ENCODE measurements at places on chromosomes 3 and 15.

GRCh38 chr3:135076341-135076740, 281.3 kb downstream of the EPHB1 start:
- no peak for DNase-seq

DNA sequence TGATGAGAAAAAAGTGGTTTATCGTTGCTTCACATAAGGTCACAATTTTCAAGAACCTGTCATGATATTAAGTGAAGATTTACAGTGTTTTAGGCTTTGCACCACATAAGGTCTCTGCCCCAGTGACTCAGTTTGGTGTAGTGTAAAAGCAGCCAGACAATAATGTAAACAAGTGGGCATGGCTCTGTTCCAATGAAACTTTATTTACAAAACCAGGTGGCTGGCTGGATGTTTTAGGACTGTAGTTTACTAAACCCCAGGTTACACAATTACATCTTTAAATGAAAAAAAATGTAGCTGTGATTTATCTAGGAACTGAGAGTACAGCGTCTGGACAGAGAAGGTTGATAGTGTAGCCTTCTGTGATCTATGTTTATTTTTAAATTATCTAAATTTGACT, 9.7 kb upstream of the FBXL22 start:
- DNase-seq: no peak

GRCh38 chr3:187213616-187214015, 16.3 kb downstream of the RTP1 start:
- no peak for DNase-seq

GRCh38 chr3:22746221-22746620, 456.9 kb upstream of the UBE2E2 start:
- no peak for DNase-seq

DNA sequence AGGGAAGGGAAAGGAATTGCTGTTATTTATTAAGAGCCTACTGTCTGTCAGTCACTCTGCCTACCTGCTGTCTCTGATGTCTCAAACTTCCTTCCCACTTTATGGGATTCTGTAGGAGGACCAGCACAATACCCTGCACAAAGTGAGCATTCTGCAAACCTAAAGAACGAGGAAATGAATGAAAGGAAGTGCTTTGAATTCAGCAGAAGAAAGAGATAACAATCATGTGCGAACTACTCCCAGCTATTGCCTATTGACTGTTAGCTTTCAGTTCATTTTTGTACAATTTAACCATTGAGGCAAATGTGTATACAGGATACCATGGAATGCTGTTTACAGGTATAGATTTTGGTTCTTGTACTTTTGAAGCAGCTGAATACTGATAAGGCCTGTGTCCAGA, 66.8 kb downstream of the CMSS1 start:
- DNase-seq: no peak

GRCh38 chr3:189914799-189915198, 205.9 kb downstream of the P3H2 start:
- peak; percentile 47 for DNase-seq

DNA sequence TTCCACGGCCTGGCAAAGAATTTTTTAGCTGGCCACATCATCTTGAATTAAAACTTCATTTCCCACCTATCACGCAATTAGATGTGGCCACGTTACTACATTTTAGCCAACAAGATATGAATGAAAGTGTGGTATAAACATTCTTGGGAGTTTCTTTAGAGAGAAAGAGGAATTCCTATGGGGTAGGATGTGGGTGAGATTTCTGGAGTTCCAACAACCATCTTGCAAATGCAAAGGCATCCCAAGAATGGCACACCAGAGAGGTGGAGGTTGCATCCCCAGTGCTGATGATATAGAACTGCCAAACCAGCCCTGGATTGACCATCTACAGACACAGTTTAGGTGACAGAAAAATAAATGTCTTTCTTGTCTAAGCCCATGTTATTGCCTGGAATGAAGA, 66.3 kb upstream of the AKAP13 start:
- no peak for DNase-seq

- DNase-seq: no peak
Measured at GRCh38 chr3:101303089-101303731, 17.2 kb downstream of the IMPG2 start.

DNA sequence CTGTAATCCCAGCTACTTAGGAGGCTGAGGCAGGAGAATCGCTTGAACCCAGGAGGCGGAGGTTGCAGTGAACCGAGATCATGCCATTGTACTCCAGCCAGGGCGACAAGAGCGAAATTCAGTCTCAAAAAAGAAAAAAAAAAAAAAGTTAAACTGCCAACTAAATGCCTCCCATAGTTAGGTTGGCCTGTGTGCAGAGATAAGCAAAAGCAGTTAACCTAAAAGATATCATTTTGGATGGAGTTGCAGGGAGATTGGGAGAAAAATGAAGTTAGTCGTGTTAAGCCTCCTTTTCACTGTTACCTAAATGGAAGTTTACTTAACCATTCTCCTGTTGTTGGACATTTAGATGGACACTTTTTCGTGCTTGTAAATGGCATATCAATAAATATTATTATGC, 11.4 kb upstream of the FETUB start:
- DNase-seq: no peak

GRCh38 chr3:146640955-146641867, 36.1 kb upstream of the PLSCR5 start:
- DNase-seq: peak; percentile 35

- DNase-seq: no peak
Measured at GRCh38 chr15:63856711-63857460, 23.1 kb upstream of the HERC1 start.

GRCh38 chr3:126496894-126497850, 20.4 kb downstream of the UROC1 start:
- no peak for DNase-seq

DNA sequence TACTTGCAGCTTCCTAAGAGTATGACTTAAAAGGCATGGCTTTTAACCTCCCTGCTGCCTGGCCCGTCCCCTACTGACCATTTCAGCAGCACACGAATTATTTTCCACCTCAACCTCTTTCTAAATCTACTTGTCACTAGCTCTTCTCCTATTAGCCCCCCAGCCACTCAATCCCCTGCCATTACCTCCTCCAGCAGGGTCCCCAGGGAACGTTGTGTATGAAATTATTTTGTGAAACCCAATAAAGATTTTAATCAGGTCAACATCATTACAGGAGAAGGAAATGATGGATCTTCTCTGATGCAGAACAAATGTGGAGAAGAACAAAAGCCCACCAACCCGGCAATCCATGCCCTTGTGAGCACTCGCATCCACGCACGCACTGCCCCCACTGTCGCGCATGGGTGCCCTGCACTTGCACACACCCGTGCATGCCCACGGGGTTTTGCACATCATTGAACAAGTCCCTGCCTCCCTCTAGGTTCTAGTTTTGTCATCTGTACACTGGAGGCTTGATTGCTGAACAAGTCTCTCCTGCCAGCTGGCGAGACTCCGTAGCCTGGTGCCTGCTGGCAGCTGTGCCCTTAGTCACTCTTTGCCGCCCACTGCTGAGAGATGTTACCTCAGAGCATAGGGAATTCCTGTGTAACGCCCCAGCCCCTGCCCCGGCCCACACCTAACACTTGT, 51.6 kb downstream of the LINGO1 start:
- peak; percentile 4 for DNase-seq

DNA sequence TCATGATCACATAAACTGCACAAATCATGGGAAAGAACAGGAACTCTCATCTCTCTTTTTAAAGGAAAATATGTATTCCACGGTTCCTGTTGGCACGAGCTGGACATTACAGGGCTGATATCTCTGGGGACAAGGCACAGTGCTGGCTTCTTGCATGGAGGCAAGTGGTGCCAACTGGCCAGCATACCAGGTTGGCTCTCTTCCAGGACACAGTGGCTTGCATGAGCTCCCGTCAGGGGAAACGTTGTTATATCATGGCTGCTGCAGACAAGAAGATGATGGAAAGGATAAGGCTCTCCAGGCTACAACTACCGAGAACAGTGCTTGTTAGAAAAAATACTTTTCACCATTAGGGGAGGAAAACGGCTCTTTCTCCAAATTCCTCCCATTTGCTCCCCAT, 283.9 kb downstream of the RORA start:
- DNase-seq: no peak

- DNase-seq: no peak
Measured at GRCh38 chr15:73712107-73712506, 27.9 kb downstream of the CD276 start.

GRCh38 chr15:101193806-101194545, 57.9 kb downstream of the CHSY1 start:
- DNase-seq: peak; percentile 60

DNA sequence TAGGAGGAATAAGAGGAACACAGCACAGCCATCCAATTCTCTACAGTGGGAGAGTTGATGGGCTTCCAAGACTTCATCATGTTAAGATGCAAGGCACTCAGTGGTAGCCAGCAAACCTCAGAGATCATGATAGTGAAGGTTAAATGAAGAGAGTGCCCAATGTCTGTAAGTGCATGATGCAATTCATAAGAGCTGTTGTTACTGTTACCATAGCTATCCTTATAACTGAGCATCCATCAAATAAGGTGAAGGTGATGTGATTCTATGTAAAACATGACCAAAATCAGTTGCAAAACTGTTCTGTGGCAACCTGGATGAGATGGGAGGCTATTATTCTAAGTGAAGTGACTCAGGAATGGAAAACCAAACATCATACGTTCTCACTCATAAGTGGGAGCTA, 289.7 kb downstream of the MAGI1 start:
- no peak for DNase-seq

DNA sequence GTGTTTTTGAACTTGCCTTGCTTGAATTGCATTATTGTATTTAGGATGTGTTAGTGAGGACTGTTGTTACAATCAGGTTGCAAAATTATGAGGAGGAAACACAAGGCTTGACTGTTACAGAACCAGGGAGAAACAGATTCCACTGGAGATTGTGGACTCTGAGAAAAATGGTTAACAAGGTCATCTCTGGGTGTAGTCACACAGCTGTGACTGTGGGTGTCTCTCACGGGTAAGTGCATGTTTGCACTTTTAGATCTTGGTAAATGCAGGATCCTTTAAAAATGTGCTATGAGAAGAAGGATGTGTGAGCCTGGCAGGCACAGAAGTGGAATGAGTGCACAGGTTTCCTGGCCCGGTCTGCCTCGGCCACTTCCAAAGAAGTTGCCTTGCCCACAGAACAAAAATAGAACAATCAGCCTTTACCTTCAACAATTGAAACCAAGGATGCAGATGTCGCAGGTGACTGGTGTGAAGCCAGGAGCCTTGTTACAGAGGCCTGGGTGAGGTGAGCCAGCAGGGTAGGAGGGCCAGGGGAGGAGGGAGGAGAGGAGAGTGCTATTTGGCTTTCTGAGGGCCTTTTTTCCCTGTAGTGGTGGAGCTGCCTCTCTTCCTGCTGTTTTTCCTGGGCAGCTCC, 68.0 kb downstream of the ABHD5 start:
- DNase-seq: no peak

- no peak for DNase-seq
Measured at GRCh38 chr3:82132210-82133069, 371.0 kb upstream of the GBE1 start.

GRCh38 chr15:98657721-98658120, 9.4 kb downstream of the IGF1R start:
- no peak for DNase-seq

- DNase-seq: no peak
Measured at GRCh38 chr15:98878172-98878571, 129.4 kb downstream of the PGPEP1L start.

- DNase-seq: no peak
Measured at GRCh38 chr15:98443526-98443925, 204.8 kb upstream of the IGF1R start.

- DNase-seq: no peak
Measured at GRCh38 chr3:80238606-80239005, 470.8 kb upstream of the ROBO1 start.

- DNase-seq: no peak
Measured at GRCh38 chr3:133135306-133135705, 97.1 kb downstream of the TMEM108 start.

GRCh38 chr3:3443482-3443881, 264.0 kb upstream of the CRBN start:
- DNase-seq: no peak

DNA sequence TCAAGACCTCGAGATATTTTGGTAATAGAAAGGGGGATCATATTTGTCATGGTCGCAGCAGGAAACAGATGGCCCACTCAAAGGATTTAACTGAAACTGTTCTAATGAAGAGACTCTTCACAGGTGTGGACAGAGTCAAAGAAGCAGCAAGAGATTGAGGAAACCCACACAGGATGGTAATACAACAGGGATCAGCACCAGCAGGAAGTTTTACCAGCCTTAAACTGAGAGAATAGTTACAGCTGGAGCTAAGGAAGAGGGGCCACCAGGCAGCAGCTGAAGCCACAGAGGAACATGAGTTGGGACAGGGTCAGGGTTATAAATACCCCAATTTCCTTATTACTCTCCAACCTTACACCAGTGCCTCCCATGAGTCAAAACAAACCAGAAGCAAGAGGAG, 131.8 kb upstream of the UBE2E2 start:
- no peak for DNase-seq

GRCh38 chr15:74868059-74868458, 5.1 kb downstream of the SCAMP2 start:
- peak; percentile 85 for DNase-seq

DNA sequence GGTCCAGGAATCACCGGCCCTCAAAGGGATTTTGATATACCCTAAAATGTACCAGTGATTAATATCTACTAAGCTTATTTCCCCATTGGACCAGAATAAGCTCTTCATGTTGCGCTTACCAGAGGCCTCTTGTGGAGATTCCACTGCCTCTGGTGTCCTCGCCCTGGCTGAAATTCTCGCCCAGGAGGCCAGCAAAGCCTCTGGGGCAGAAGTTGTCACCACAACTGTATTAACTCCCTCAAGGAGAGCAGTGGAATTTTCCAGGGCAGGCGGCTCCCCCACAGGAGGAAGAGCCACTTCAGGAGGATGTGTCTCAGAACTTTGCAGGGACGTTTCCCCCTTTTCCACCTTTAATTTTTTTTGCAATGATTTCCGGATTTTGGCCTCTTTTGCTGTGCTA, 6.9 kb downstream of the DPPA4 start:
- no peak for DNase-seq

DNA sequence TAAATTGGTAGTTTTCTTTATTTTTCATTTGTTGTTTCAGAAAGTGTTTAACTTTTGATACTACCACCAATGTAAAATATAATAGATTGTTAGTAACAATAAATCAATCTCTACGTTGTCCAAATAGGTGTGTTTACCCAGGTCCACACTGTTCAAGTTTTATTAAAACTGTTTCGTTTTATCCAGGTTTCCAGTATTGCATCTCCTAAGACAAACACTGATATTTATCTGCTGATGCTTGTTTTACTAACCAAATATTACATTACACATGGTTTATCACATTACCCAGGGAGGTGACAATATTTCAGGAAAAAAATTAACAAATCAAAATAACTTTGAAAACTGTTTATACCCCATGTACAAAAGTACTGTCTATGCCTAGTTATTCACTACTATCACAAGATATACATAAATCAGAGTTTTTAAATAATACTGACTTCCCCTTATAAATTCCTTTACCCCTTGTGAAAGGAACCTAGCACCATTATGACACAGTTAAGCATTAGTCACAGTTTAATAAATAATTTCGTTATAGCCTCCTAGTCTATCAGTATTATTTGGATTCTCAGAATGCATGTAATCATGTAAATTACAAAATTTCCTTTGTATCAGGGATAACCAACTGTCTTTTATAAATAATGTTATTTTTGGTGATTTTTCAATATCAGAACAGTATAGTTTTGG, 205.3 kb downstream of the ZBTB20 start:
- peak; percentile 15 for DNase-seq

All from suppressor macrophage treated with lipopolysaccharide for 1 hour (primary cell).